ENCODE measurements at places on chromosomes 3 and 15. TPM values are rescaled to one million over a fixed set of nuclear protein-coding genes. Genes with fewer than 3 reads are reported as not detected.
A peak's percentile ranks its signal among the peaks of the same experiment; 100 is the strongest.

FOXB1 gene
- total RNA-seq, result not detected

ZKSCAN7 gene
- 6.0 TPM for total RNA-seq

HRG gene
- total RNA-seq, result not detected

CYP1A2 gene
- not detected for total RNA-seq

TFDP2 gene
- 78.3 TPM for total RNA-seq

WDR93 gene
- not detected for total RNA-seq

WDR73 gene
- 37.6 TPM for total RNA-seq

SATB1 gene
- 17.6 TPM for total RNA-seq

EPHB3 gene
- 1.3 TPM for total RNA-seq

GRCh38 chr15:39331584-39331983 lies 249.3 kb upstream of the THBS1 start:
- DNase-seq, result no peak

GRCh38 chr15:90820481-90820880 lies 47.9 kb upstream of the FURIN start:
- no peak for DNase-seq

DNA sequence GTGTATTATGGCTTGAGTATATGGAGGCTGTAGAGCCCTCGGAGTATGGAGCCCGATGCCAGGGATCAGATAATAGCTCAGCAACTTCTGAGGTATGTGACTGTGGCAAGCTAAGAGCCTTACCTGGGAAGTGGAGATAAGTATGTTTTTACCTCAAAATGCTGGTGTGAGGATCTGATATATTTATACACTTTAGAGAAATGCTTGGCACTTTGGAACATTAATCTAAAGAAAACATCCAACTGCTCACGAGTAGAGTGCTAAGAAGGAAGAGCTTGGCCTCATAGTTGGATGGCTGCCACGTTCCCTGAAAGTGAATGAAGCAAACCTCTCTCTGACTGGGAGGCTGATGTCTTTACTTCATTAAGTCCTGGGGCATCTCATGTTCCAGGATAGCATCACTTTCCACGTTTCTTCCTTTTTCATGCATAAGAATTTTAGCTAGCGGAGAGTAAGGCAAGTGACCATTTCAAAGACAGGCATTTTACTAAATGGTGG lies 58.9 kb upstream of the GOLGA8J start:
- no peak for DNase-seq

- DNase-seq, result no peak
These were observed 65.3 kb downstream of the FAIM start for GRCh38 chr3:138673641-138674530.

- no peak for DNase-seq
These were observed 334.2 kb upstream of the MDFIC2 start for GRCh38 chr3:70646635-70647034.

- peak; percentile 68 for DNase-seq
These were observed 83.8 kb upstream of the TPM1 start for GRCh38 chr15:62958528-62959363.

DNA sequence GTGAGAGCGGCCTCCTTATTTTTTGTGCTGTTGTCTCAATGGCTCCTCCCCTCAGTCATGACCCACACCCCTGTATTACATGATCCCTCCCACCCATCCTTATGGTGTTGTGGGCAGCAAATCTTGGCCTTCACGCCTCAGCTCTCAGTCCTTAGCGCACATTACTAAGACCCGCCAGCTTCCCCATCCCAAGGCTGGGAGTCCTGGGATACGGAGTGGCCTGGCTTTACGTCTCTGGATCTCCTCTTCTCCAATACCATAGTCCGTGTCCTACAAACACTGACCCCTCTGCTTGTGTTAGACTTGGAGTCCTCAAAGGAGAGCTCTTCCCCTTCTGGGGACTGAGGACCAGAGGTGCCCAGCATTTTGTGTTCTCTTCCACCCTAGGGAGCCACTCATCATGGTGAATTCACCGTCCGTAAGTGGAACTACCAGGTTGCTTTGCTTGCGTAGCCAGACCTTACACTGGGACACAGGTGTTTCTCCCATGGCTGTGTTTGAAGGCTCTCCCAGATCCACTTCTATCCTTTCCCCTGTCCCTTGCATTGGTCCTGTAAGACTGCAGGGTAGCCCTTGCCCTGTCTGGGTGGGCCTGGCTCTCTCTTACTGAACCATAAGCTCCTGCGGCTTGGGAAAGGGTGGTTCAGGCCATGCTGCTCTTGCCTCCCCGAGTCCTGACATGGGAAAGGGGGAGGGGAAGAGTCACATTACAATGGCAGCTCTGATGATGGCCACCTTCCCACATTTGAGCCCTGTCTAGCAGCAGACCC lies 13.6 kb downstream of the GRM2 start:
- no peak for DNase-seq

GRCh38 chr3:135083756-135084155 lies 288.7 kb downstream of the EPHB1 start:
- DNase-seq, result no peak

GRCh38 chr3:119497820-119498185 lies 544 bp upstream of the TIMMDC1 start:
- no peak for DNase-seq

DNA sequence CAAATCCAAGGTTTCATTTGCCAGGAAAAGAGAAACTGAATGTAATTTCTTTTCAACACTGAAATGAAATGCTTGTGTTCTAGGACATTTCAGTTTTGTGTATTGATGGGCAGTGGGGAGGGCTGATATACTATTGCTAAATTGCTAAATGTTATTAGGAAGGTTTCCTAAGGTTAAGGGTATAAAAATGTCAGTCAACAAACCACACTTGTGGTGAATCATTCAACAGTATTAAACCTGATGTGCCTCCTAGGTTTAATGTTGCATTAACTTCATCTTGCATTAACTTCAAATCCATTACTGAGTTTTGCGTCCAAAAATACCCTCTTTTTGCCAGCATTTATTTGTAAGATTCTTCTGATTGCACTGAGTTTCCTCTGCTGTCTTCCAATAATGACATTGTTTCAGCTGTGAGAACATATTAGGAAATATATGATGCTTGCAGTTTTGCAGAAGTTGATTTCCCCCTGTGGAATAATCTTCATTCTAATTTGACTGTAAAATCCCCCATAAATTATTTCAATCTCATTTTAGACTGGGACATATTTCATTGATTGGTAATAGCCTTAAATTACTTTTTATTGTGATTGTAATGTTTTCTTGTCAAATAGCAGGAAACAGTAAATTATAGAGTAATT lies 758.3 kb downstream of the GBE1 start:
- DNase-seq, result no peak

GRCh38 chr15:79834495-79834894 lies 62.3 kb downstream of the MTHFS start:
- DNase-seq, result no peak

DNA sequence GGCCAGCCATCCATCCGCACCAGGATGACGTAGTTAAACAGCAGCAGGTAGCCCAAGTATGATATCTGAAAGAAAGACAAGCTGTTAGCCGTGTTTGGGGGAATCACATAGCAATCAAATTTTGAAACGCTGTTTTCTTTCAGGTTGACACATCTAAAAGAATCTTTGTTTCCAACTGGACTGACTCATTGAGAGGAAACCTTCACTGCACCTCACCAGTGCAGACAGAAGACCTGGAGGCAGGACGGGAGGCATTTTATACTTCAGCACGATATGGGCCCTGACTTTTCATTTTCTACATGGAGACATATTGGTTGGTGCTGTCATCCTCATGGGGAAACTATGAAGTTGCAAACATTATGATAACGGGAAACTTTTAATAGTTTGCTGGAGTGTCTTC lies 44.2 kb upstream of the MTMR10 start:
- no peak for DNase-seq

DNA sequence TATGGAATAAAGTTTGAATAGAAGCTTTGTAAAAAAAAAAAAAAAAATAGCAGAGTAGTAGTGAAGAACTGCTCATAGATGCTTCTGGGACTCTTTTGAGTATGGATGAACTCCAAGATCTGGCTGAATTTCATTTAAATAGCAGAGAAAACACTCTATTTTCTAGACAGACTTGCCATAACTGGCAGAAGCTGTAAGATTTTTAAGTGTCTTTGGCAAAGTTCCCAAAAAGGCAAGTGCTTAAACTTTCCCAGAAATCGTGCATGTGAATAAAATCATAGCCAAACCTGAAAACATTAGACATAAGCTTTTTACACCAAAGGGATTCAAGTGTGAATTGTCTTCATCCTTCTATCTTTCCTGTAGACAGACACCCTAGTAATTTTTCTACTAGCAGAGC lies 110.3 kb upstream of the MITF start:
- DNase-seq, result no peak

DNA sequence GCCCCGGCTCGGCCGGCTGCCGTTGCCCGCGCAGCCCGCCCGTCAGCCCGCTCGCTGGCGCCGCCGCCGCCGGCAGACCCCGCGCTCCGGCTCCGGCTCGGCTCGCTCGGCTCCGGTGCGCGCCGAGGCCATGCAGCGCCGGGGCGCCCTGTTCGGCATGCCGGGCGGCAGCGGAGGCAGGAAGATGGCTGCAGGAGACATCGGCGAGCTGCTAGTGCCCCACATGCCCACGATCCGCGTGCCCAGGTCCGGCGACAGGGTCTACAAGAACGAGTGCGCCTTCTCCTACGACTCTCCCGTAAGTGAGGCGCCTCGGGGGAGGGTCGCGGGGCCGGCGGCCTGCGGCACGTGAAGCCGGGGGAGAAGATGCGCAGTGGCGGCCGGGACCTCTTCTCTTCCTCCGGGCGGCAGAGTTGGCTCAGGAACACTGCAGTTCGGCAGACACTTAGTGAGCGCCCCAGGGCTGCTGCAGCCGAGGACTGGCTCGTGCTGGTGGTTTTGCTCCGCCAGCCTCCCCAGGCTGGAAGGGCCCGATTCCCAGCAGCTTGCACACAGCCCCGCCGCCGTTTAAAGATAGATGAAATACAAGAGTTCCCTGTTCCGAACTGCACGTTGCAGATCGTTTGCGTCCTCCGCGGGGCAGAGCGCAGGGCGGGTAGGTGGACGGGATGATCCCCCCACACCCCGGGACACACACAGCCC lies 407 bp downstream of the USP13 start:
- DNase-seq, result peak; percentile 86

- DNase-seq, result no peak
These were observed 97.2 kb downstream of the LRTM1 start for GRCh38 chr3:54830658-54831057.

DNA sequence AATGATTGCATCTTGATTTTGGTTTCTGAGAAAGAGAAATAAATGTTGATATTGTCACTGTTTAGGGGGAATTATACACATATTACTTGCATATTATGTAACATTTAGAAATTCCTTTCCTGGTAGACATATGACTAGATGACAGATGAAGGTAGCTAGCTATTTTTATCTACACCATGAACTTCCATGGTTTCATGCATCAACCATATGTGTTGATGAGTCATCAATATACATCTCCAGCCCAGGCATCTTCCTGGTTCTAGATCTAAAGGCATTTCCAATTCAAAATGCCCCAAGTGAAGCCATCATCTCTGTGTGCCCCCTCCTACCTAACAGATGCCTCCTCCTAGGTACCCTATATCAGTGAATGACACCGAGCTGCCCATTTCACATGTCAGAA lies 9.5 kb upstream of the ADAMTSL3 start:
- DNase-seq, result no peak

DNA sequence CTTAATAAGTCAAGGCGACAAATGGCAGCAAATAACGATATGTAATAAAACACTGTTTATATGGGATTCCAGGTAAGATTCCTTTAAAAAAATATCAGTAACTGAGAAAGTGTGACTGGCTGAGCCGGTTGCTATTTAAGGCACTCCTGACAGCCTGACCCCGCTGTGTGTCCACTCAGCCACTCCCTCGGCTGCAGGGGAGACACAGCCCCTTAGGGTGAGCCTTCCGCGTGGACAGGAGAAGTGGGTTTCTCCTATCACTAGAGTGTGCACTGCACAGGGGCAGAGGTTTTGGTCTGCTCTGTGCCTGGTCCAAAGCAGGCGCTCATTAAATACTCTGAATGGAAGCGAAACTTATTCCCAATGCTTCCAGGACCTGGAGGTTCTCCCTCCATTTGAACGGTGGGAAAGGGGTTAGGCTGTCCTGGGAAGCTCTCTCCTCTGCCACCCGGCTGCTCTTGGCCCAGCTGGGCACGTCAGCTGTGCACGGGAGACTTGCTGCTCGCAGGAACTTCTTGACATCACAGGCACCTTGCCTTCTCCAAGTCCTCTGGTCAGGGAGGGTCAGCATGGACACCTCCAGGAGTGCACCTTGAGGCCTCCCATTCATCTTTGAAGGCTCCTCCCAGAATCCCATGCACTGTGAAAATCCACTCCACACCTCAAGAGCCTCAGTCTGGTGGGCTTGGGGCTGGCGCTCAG lies 43.3 kb upstream of the SLCO2A1 start:
- DNase-seq, result no peak

GRCh38 chr3:197417441-197417840 lies 119.0 kb upstream of the DLG1 start:
- DNase-seq, result no peak

Data from adrenal gland (tissue), 19 donors.